ENCODE measurements at places on chromosomes 1 and 21. TPM values are rescaled to one million over a fixed set of nuclear protein-coding genes. Genes with fewer than 3 reads are reported as not detected.
A peak's percentile ranks its signal among the peaks of the same experiment; 100 is the strongest.

DNA sequence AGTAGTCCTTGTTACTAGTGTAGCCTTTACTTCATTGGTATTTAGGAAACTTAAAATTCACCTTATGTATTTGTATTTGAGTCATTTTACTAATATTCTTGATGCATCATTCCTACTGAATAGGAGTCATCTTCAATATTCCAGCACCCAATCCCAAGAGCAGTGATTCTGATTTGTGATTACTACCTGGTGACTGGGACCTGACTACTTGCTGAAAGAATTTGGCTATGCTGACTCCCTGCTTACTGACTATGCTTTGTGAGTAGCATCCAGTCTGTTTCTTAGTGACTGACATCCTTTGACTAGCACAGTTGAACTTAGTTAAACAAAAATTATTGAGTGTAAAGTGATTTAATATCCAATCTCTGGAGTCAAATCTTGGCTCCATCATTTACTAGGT, 129.9 kb upstream of the NEGR1 start:
- DNase-seq: peak; percentile 72

DNA sequence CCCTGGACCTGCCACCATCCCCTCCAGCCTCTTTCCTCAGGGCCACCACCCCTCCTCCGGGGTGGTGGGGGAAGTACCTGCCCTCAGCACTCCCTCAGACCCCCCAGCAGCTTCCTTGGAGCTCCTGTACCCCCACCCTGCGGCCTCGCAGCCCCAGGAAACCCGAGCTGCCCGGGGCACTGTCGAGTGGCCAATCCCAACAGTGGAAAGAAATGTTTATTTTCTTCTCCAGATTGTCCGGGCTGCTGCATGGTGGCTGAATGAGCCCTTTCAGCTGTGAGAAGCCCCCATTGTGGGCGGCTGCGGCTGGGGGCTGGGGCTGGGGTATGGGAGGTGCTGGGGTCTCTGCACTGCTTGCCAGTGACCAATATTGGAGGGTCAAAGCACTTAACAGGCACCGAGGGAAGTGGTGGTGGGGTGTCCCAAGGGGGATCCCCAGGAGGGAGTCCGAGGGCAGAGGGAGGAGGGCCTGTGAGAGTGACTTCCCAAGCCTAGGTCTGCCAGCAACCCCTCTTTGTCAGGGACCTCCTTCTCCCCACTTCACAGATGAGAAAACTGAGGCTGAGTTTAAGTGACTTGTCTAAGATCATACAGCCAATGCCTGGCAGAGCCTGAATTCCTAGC, 25.2 kb downstream of the RUNX3 start:
- DNase-seq: no peak

- DNase-seq: no peak
Observed at GRCh38 chr1:10536133-10536770, 61.5 kb downstream of the PEX14 start.

DNA sequence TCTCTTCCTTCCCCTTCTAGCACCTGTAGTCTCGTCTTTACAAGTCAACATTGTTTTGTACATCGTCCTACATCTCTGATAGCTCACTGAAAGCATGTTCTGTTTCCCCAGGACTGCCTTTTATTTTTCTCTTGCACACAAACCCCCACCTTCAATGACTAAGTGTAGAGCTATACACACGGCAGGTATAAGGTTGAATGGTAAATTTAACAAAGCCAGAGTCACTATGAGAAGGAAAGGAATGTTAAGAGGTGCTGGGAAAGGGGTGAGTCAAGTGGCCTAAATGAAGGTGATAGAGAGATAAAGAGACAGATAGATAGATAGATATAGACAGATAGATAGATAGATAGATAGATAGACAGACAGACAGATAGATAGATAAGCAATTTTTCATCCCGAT, 134.3 kb upstream of the ATP1B1 start:
- DNase-seq: no peak

GRCh38 chr1:77036560-77036959, 169.3 kb downstream of the ST6GALNAC5 start:
- DNase-seq: peak; percentile 56

- peak; percentile 13 for DNase-seq
Observed at GRCh38 chr1:202811296-202812175, 782 bp downstream of the PCAT6 start.

DNA sequence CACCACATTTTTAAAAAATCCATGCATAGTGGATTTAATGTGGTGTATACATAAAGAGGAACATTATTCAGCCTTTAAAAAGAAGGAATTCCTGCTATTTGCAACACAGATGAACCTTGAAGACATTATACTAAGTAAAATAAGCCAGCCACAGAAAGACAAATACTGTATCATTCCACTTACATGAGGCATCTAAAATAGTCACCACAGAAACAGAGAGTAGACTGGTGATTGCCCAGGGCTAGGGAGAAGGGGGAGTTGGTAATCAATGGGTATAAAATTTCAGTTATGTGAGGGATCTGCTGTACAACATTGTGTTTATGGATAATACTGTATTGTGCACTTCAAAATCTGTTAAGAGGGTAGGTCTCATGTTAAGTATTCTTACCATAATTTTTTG, 10.0 kb downstream of the FAM163A start:
- DNase-seq: peak; percentile 16

Gene OLFML3
- polyA plus RNA-seq: 71.3 TPM

Gene FAM72D
- polyA plus RNA-seq: 1.4 TPM

Gene KIF21B
- polyA plus RNA-seq: 0.55 TPM

Gene KCNE2
- not detected for polyA plus RNA-seq

Gene TRNP1
- 63.3 TPM for polyA plus RNA-seq

Gene ERG
- polyA plus RNA-seq: not detected
